Nucleus accumbens (tissue), 56 donors: ENCODE measurements at places on chromosomes 4 and X.

DNA sequence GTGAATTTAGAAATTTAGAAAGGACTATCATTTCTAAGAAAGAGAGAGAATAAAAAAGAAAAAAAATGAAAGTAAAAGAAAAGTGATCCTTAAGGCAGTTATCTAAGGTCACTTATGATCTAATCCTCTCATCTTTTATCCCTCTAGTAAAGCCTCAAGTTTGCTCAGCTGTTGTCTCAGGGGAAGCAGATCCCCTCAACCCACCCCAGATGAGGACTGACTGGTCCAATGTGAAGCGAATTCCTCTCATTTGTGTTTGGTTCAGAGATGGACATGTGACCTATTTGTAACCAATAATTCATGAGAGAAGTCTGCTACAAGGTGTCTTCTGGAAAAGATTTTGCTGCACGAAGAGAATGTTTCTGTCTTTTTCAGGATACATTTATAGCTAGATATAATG lies 1591.3 kb downstream of the ADGRL3 start:
- DNase-seq, result no peak

- DNase-seq, result no peak
Measured at GRCh38 chr4:1347410-1347864, 429 bp downstream of the UVSSA start.

- no peak for DNase-seq
Measured at GRCh38 chrX:24232796-24233195, 81.1 kb downstream of the SUPT20HL2 start.

GRCh38 chr4:174749091-174749490 lies 80.0 kb downstream of the GLRA3 start:
- no peak for DNase-seq

- no peak for DNase-seq
Measured at GRCh38 chrX:80917919-80918318, 108.2 kb upstream of the BRWD3 start.
